ENCODE measurements at places on chromosomes 1 and 21.

- no peak for DNase-seq
Measured at GRCh38 chr1:152003846-152004442, 10.3 kb upstream of the S100A10 start.

- peak; percentile 16 for DNase-seq
Measured at GRCh38 chr1:37561133-37562132, 4.7 kb downstream of the DNALI1 start.

DNA sequence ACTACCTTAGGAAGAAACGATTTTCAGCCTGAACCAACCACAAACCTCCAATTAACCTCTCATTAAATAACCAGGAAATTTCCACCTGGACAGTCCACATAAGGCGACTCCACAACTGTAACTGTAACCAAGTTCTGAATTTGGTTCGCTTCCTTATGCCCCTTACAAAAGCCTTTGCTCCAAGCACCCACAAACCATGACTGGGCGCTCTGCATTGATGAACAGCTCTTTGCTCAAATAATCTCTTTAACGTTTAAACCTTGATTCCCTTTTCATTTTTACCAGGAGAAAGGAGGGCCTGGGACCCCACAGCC lies 38.2 kb upstream of the ZNF124 start:
- DNase-seq: no peak

DNA sequence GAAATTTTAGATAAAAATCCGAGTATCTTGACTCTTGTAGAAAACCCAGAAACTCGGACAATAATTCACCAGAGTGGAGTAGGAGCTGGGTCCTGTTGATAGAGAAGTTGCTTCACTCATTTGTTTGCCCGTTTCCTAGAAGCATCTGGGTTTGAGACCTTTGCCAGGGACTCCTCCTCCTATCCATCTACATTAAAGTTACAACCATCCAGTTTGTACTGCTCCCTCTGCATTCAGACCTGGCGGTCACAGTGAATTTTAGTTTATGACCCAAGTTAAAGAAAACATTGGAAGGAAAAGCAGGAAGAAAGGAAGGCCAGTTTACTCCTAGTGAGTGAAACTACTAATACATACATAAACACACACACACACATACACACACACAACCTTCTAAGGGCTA lies 64.6 kb downstream of the CLDN17 start:
- DNase-seq: no peak

- DNase-seq: no peak
Measured at GRCh38 chr1:47727051-47727696, 270.0 kb downstream of the TRABD2B start.

DNA sequence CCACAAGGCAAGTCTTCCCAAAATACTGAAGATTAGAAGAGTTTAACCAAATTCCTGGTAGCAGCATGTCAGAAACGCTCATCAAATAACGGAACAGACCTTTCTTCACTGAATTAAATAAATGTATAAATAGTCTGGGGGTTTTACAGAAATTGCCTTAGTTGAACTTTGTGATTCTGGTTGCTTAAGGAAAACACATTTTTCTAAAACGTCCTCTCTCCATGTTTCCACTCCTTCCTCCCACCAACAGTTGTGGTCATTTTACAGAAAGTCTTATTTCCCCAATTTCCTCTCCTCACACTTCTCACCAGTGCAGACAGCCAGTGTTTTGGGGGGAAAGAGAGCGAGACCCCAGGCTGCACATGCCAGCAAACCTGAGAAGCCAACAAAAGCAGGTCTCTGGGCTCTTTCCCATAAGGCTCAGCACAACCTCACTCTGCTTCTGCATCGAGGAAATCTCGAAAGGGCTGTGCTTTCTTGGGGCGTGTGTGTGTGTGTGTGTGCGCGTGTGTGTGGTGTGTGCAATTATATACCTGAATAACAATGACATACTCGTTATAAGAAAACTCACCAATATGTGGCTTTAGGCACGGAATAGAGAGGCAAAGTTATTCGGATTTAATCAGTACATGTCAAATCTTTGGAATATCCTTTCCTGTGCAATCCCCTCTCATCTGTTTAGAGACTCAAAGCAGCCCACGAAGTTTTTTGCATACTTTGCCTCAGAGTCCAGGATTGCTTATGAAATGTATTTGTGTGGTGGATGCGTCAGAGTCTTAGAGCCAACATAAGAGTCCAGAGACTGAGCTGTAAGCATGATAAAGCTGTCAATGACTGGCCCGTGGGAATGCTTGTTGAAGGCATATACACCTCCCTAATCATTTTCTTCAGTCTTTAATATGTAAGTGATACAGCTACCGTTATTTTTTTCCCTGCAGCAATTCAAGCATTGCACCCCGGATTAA lies 2.0 kb downstream of the KCNJ15 start:
- no peak for DNase-seq

- DNase-seq: peak; percentile 49
Measured at GRCh38 chr1:205440476-205441317, 15.1 kb downstream of the BLACAT1 start.

GRCh38 chr1:22737374-22738068 lies 26.9 kb downstream of the EPHB2 start:
- DNase-seq: no peak

DNA sequence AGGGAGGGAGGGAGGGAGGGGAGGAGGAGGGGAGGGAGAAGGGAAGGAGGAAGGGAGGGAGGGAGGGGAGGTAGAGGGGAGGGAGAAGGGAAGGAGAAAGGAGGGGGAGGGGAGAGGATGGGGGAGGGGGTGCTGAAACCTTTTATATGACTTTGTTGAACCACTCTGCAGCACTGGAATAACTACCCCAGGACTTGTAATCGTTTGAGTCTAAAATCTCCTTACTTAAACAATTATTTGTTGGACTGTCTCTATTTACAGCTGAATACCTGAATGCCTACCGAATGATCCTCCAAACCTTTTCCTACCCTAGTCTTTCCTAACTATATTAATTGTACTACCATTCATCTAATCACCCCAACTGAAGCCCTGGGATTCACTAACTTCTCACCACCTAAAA lies 181.8 kb downstream of the TPR start:
- DNase-seq: no peak

GRCh38 chr21:31781737-31782136 lies 49.8 kb upstream of the SCAF4 start:
- DNase-seq: no peak

- no peak for DNase-seq
Measured at GRCh38 chr1:231418101-231418740, 3.9 kb downstream of the EGLN1 start.

DNA sequence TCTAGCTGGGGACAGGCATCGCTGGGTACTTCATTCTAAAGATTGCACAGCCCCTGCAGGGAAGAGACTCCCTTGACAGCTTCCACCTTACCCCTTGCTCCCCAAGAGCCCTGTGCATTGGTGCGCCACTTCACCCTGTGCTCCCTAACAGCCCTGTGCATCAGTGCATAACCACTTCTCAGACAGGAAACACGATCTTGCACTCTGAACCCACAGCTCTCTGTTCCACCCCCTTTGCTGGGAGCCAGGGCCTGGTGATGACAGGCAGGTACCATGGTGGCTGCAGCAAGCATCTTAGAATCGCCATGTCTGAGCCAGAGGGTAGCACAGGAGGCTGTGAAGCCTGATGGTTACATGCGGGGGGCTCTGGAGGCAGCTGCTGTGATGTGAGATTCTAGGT lies 5.0 kb downstream of the ALPL start:
- DNase-seq: no peak

- DNase-seq: no peak
Measured at GRCh38 chr1:8422510-8423268, 104.8 kb downstream of the SLC45A1 start.

DNA sequence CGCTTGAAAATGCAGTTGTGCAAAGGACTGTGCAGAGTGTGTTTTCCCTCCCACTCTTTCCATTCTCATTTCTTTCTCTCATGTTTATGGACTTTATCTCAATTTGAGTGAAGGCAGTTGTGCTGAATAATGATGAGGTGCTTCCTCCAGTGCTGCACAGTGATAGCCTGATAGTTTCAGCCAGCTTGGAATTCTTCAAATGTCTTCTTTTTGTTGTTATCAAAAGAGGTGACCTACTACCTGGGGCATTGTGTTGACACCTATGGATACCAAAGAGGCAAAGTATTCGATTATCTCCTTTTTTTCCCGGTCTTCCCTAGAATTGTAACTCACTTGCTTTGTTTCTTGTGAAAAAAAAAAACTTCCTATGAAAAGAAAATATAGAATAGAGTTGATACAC lies 132.6 kb upstream of the ESRRG start:
- no peak for DNase-seq

DNA sequence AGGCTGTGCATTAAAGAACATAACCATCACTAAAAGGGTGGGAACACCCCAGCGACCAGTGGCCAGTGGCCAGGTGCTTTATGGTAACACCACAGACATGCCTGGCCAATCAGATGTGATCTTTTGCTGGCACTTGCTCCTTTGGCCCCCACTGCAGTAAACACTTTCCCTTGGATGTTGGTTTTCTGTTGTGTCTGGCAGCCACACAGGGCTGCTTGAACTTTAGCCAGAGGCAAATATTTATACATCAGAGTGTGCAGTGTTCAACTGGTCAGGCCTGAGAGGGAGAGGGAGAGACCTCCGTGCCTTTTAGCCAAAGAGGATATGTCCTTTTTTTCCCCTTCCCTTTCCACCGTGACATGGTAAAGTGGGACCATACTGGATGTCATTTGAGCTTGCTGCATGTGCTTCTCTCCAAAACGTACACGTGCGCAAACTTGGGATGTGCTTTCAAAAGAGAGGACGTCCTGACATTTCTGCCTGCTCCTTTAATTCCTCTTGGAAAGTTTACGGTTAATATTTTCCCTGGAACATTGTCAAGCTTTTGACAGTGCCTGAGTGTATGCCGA lies 101.2 kb downstream of the NFIA start:
- DNase-seq: no peak

DNA sequence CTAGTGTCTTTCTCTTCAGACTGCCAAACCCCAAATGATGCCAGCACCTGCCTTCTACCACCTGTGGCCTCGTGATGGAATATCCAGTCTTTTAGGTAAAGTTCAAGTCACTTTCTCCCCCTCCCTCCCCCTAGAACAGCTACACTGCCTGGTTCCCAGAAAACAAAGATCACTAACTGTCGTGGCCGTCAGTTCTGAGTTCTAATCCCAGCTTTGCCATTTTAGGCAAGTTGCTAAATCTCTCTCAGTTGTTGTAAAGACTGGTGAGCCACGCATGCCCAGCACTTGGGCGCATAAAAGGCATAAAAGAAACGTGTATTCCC lies 648 bp upstream of the TRAPPC3 start:
- no peak for DNase-seq

DNA sequence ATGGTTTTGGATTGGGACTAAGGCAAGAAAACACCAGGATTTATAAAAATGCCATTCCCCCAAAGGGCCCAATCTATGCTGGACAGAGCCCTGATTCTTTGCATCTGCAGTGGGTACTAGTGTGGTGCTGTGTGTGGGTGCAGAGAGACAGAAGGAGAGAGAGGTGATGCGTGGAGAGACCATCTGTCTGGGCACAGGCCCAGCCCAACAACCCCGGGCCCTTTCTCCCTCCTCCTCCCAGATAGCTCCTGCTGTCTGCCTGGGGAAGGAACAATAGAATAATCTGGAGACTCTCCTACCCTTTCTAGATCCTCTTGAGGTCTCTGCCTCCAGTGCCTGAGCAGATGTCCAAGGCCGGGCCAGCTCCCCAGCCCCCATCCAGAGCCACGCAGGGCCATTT lies 15.1 kb downstream of the KIAA1614 start:
- no peak for DNase-seq

GRCh38 chr1:157137046-157137407 lies 1.2 kb downstream of the ETV3 start:
- DNase-seq: no peak

- DNase-seq: peak; percentile 38
Measured at GRCh38 chr1:44237721-44238457, 24.6 kb downstream of the DMAP1 start.

GRCh38 chr21:16287046-16287445 lies 557.3 kb downstream of the USP25 start:
- no peak for DNase-seq

DNA sequence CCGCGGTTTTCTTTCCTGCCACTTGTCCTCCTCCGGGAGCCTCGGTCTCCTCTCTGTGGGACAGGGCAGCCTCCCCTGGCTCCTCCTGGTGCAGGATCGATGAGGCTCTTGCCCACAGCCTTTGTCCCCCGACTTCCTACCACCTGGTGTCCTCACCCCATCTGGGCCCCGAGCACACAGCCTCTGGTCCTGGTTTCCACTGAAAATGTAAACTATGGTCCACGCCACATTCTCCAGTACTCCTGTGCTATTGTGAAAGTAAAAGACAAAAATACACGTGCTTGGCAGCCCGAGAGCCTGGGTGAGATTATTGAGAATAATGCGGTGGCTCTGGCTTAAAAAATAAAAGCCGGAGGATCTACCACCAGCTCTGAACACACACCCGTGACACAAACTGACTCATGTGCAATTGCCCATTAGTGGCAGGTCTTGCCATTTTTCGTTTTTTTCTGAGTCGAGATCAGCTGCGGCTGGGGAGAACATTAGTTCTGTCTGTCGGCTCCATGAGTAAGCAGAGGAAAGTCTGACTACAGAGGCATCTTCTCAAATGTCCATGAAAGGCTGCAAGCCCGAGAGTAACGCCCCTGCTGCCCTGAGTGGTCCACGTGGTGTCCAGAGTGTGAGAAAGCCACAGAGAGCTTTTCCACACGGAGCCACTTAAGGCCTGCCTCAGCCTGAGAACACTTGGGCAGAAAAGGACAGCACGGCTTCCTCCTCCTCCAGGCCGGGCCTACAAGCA lies 5.7 kb upstream of the COL6A2 start:
- DNase-seq: no peak

- no peak for DNase-seq
Measured at GRCh38 chr1:8879464-8879921, 1.0 kb upstream of the ENO1 start.

- no peak for DNase-seq
Measured at GRCh38 chr1:116323491-116323890, 49.6 kb upstream of the ATP1A1 start.

DNA sequence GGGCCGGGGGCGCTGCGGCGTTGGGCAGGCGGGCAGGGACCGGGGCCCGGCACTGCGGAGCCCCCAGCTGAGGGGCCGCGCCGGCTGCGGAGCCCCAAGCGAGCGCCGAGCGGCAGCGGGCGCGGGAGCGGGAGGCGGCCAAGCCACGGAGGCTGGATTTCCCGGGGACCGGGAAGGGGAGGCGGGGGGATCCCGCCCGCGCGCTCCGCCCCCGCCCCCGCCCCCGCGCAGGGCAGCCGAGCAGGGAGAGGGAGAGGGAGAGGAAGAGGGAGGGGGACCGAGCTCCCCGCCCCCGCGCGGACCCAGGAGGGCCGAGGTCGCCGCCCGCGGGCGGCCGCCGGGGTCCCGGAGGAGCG lies at the start of gene DLGAP3:
Gene DLGAP3, minus strand, starts transcription at position 154 of the 356 bp plus-strand sequence. CDS start 24,267 bp downstream, outside the sequence.
- DNase-seq: no peak

GRCh38 chr1:30681782-30682181 lies 41.6 kb downstream of the MATN1 start:
- DNase-seq: no peak

- DNase-seq: no peak
Measured at GRCh38 chr1:234925440-234926263, 203.0 kb downstream of the TOMM20 start.

Measured in stimulated activated CD8-positive, alpha-beta memory T cell treated with anti-CD3 and anti-CD28 coated beads, Interleukin-2, amount 100 ng/mL, for 48 hours (primary cell).